ENCODE measurements at places on chromosomes 3 and 15.

DNA sequence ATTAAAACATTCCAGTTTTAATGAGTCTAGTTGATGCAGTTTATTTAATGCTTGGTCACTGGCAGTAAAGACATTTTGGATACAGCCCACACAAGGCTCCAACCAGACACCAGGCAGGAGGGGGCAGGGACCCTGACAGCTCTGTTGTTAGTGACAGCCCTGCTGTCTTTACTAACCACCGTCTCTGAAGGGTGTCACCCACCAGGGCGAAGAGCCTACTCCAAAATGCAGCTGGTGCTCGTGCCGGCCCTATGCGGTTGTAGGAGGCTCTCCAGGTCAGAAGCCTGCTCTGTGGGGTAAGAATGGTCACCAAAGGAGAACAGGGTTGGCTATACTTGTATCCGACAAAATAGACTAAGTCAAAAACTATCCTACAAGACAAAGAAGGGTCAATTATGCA is 132.2 kb downstream of the ATP10A start:
- no peak for DNase-seq

- no peak for DNase-seq
Observed at GRCh38 chr3:52431459-52432223, 13.3 kb downstream of the SEMA3G start.

DNA sequence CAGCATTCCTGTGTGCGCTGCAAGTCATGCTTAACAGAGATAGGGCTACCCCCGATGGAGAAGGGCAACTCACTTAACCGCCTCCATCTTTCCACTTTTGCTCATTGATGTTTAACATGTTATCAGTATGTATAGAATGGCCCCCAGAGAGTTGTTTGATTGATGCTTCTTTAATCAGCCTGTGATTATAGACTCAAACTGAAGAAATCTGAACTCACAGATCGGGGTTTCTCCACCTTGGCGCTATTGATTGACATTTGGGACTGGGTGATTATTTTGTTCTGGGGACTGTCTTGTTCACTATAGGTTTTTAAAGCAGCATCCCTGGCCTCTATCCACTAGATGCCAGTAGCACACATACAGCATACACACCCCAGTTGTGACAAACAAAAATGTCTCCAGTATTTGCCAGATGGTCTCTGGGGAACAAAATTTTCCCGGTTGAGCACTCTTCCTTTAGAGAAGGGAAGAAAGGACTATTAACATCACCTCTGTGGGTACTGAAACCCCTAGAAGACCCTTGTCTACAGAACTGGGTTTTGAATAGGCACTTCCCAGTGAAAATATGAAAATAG is 54.4 kb downstream of the LARS2 start:
- DNase-seq = no peak

DNA sequence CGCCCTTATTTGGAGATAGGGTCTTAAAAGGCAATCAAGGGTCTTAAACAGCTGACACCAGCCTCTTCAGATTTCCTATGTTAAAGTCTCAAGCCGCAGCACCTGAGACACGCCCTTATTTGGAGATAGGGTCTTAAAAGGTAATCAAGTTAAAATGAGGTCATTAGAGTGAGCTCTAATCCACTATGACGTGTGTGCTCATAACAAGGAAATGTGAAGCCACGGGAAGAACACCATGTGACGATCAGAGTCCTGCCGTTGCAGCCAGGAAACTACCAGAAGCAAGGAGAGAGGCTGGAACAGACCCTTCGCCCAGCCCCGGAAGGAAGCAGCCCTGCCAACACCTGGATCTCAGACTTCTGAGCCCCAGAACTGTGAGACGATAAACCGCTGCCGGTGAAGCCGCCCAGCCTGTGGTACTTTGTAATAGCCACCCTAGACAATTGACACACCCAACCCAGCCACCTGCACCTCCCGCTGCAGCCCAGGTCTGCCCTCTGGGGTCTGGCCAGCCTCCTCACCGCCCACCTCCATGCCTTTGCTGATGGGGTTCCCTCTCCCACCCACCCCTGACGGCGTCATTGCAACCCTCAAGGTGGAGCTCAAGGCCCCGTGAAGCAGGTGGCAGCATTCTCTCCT is 137.9 kb downstream of the MEGF11 start:
- no peak for DNase-seq

DNA sequence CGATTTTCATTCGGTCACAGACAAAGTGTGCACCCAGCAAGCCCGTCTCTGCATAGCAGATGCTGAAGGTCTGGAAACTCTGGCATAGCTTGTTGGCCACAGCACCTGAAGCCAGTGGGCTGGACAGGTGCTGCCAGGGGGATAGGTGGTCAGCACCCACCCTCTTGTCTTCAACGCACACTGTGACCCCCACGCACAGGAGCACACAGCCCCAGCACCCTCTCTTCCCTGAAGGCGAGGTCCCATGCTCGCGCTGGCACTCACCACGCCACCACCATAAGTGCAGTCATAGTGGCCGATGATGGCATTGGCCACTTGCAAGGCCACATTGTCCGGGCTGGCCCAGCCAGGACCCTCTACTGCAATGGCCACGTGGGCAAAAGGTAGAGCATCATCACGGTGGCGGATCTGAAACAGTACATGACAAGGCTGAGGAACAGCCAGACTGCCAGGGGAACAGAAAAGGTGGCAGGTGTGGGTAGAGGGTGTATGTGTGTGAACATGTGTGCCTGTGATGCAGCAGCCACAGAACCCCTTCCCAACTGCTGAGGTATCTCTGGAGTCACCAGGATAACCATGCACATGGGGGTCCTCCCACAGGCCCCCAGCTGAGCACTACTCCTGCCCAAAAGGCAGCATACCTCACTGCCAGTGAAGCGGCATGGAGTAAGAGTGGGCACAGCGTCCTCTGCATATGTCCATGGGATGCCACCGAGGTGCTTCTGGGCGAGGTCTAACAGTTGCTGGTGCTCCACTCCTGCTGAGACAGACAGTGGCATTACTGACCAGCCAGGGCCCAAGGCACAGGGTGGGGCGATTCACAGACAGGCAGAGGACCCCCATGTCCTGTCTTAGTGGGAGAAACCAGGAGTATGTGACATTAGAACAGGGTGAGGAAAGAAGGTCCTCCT is 5.8 kb upstream of the COL7A1 start:
- DNase-seq = no peak

GRCh38 chr3:195017151-195017550 is 253.8 kb downstream of the XXYLT1 start:
- no peak for DNase-seq

- DNase-seq = no peak
Observed at GRCh38 chr15:94135486-94136147, 95.7 kb upstream of the MCTP2 start.

DNA sequence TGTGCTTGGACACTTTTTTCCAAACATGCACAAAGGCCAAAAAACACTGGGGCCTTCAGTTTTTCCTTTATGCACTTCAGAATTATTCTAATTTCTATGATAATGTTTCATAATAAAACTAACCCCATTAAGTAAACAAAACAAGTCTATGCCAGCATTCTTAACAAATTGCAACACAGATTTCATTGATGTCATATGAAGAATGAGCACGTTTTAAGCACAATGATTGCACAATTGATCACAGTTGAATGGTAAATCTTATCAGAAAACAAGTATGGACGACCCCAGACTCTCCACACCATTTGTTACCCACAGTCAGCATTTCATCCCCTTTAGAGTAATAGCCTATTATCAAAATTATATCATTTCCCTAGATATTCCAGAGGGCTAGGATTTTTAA is 46.7 kb upstream of the PROK2 start:
- no peak for DNase-seq

All from AG04449 (cell line).